ENCODE measurements at places on chromosomes 2 and 18. TPM values are rescaled to one million over a fixed set of nuclear protein-coding genes. Genes with fewer than 3 reads are reported as not detected.

GRCh38 chr2:22450831-22451230 is 934.1 kb upstream of the KLHL29 start:
- no peak for DNase-seq

DNA sequence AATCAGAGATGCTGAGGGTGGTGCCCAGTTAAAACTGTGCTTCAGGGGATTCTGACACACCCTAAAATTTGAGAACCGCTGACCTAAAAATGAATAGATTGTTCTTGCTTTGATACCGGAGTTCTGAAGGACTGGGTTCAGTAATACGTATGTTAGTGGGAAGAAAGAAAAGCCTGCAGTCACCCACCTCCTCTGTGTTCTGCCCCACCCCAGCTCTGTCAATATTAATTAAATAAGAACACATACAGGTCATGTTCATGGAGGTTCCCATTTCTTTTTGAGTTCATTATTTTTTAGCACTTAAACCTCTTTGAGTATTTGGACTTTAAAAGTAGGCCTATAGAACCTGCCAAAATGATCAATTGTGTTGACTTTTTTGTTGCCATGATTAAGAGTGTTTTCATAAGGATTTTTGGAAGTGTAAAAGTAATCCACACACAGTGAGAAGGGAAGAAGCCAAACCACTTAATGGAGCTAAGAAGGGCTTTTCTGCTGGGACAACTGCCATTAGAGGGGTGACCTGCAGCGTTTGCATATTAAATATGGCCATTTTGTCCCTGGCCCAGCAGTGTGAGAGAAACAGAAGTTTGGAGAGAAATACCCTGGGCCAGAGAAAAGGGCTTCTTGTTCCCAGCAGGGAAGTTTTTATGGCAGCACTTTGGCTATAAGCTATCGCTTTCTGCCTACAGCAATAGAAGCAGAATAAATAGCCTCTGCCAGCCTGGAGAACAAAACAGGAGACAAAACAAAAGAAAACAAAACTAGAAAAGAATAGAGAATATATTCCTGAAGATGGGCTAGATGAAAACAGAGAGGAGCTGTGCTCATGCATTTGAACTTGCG is 80.7 kb upstream of the RNF152 start:
- no peak for DNase-seq

ZSWIM2 gene
- not detected for total RNA-seq

- no peak for DNase-seq
These were observed 8.2 kb downstream of the MAPRE2 start for GRCh38 chr18:35049111-35050027.

DNA sequence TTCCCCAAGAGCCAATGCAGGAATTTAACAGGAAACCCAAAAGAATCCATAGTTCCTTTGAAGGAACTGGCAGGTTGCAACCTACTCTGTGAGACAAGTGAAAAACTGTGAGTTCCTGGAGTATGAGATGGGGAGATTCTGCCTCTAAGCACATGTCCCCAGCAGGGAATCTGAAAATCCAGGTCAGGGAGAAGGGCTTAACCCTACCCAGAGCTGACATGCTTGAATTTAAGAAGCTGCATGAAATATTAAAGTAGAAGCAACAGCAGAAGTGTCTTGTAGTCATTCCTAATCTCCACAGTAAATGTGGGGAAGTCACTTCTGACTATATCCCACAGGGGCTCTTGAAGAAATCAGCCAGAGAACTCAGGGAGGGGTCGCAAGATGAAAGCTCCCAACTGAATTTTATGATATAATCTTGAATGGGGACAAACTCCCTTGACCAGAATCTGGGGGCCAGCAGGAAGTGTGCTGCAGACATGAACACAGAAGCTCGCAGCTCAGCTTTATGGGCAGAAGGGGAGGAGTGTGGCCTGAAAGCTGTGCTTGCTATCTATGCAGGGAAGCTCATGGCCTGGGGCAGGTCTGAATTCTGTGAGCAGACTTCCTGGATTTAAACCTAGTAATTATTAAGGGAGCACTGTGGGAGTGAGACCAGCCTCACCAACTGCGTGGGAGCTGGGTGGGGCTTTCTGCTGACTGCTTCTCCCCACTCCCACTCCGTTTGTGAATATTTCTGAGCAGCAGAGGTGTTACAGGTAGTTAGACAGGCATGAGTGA is 184.1 kb upstream of the KYNU start:
- DNase-seq, result no peak

DNA sequence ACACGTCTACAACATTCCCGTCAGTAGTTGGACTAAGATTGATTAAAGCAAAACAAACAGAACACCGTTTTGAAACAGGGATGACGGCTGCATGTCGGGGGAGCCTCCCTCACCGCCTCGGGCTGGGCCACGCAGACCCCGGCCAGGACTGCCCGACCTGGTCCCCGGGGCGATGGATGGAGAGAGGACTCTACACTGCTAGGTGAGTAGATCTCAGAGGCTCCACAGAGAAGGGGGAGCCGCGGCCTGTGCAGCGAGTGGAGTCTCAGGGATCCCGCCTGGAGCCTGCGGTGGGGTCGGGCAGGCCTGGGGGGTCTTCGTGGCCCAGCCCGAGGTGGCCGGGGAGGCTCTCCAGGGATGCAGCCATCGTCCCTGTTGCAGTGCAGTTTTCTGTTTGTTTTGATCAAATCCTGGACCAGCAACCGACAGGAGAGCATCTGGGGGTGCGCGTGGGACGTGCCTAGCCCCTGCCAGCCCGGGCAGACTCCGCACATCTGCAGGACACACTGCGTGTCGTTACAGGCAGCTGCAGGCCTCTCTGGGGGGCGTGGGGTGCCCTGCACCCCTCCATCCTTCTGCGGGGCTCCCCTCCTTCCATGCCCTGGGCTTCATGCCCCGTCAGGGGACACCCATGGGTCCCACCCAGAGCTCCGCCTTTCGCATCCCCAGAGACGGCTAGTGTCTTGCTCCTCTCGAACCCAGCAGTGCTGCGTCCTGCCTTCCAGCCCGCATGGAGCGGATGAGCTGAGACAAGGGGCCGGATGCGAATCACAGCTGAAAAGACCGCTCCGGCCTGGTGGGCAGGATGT is 143.6 kb downstream of the RTP5 start:
- DNase-seq, result no peak

- DNase-seq, result no peak
These were observed 114.8 kb upstream of the SLC38A11 start for GRCh38 chr2:165070076-165070475.

GAREM2 gene
- 4.6 TPM for total RNA-seq

ADGRF3 gene
- not detected for total RNA-seq

DNA sequence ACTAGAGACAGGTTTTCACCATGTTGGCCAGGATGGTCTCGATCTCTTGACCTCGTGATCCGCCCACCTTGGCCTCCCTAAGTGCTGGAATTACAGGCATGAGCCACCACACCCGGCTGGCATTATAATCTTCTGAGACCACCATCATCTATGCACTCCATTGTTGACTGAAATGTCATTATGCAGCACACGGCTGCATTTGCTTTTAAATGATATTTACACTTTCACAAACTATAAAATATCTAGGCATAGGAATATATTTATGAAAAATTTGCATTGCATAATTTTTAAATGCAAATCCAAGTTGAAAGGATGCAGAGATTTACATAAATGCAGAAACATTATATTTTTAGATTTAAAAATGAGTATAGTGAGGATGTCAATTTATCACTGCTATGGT is 30.0 kb upstream of the ANKRD44 start:
- DNase-seq, result no peak

SERPINB4 gene
- not detected for total RNA-seq

MRO gene
- total RNA-seq, result not detected

- DNase-seq, result no peak
These were observed 28.3 kb upstream of the SP3 start for GRCh38 chr2:173993459-173993858.

All from transverse colon (tissue), 4 donors.